ENCODE measurements at places on chromosomes 16 and 17. TPM values are rescaled to one million over a fixed set of nuclear protein-coding genes. Genes with fewer than 3 reads are reported as not detected.

Gene SCIMP
- total RNA-seq = not detected

Gene KRT12
- total RNA-seq = not detected

Gene CLEC19A
- total RNA-seq = not detected

Gene ARHGAP23
- total RNA-seq = 33.0 TPM

Gene COL1A1
- 52.7 TPM for total RNA-seq

Gene CCDC57
- 63.6 TPM for total RNA-seq

Gene GRB7
- total RNA-seq = 2.8 TPM

Gene MYADML2
- total RNA-seq = not detected

Gene FSCN2
- total RNA-seq = 1.2 TPM

Gene CHST4
- total RNA-seq = 1.1 TPM

Gene RDM1
- total RNA-seq = 5.5 TPM

Gene TM4SF5
- total RNA-seq = not detected

Gene LGALS3BP
- total RNA-seq = 361 TPM

Gene HOXB6
- total RNA-seq = 196 TPM

Gene MYH2
- total RNA-seq = not detected

Gene CORO6
- total RNA-seq = 9.7 TPM

Gene KRT39
- not detected for total RNA-seq

Gene TBC1D3
- total RNA-seq = not detected

Gene LLGL2
- 201 TPM for total RNA-seq

Gene GAA
- 36.1 TPM for total RNA-seq

Gene AANAT
- total RNA-seq = not detected

Gene BORCS6
- total RNA-seq = 9.3 TPM

Gene MAP2K6
- total RNA-seq = 11.8 TPM

Gene CLEC18A
- total RNA-seq = 0.46 TPM

Gene GAST
- total RNA-seq = not detected

Gene CDH8
- total RNA-seq = 0.21 TPM

Gene MT1M
- 1.8 TPM for total RNA-seq

Gene RASD1
- 1.7 TPM for total RNA-seq

Gene CIBAR2
- not detected for total RNA-seq

Gene CNTD1
- 0.13 TPM for total RNA-seq
